Activated naive CD4-positive, alpha-beta T cell (primary cell): ENCODE measurements at places on chromosomes 7 and 10.

GRCh38 chr7:116170180-116170579 is 40.2 kb upstream of the TES start:
- DNase-seq, result no peak

GRCh38 chr10:59719374-59719773 is 9.7 kb upstream of the SLC16A9 start:
- DNase-seq, result no peak

DNA sequence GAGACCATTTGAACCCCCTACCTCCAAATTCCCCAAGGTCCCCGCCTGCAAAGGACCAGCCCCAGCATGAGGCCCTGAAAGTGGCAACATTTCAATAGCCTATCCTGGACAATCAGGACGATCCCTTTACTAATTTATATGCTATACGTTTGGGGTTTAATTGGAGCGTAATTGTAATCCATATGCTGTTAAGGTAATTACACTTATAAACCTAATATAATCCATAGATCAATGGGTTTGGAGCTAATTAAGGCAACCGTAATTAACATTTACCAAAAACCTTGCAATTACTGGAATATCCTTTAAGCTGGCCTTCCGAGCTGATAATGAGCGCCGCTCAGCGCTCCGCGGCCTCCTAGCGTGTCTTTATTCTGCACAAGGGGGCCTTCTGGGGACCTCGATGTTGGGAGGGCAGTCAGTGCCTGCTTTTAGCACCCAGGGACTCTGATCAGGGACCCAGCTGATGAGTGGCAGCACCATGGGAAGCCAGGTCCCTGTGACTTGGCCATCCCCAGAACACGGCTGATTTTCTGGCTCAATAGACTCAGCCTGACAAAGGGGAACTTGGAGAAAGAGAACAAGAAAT is 91.2 kb downstream of the LHPP start:
- no peak for DNase-seq

DNA sequence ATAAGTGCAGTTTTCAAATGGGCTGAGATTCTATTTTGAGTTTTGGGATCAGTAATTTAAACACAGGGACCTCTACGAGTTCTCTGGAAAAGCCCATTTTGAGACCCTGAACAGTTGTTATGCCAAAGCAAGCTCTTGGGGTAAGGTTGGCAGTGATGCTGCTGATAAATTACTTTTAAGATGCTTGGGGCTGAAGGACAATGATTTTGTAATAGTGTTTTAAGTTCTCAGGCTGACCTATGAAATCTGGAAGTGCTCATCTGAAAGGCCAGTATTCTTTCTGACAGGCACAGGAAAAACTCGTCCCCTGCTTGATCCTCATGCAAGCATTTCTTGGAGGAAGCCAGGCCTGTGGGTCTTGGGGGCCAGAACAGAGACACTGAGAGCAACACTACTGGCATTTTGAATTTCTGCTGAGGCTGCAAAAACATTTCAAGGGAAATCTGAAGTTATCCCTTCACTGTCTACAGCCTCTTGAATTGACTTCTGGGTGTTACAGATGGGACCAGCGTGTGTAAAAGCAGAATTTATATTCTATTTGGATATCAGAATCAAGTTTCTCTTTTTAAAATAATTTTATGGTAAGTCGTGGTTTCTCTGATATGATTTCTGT is 79.7 kb downstream of the AUTS2 start:
- DNase-seq, result no peak

GRCh38 chr7:146290746-146291145 is 174.1 kb downstream of the CNTNAP2 start:
- no peak for DNase-seq

DNA sequence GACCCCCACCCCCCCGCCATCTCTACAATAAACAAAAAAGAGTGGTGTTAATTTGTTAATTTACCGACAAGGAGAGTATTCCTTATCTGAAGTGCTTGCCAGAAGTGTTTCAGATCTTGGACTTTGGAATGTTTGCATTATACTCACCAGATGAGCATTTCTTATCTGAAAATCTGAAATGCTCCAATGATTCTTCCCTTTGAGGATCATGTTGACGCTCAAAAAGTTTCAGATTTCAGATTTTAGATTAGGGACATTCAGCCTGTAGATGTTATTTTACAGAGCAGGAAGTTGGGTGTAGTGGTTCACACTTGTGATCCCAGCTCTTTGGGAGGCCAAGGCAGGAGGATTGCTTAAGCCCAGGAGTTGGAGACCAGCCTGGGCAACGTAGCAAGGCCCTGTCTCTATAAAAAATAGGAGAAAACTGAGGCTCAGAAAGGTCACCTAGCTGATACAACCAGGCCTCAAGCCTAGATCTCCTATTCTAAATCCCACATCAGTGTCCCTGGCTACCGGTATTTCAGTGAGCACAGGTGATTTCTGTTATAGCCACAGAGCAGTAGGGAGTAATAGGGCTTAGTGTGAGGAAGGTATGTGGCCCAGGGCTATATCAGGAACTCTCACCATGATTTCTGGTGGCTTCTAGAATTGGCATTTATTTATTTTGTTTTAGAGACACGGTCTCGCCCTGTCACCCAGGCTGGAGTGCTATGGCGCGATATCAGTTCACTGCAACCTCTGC is 35.4 kb downstream of the TMEM120A start:
- no peak for DNase-seq

GRCh38 chr7:134495546-134495945 is 31.8 kb upstream of the AKR1B10 start:
- no peak for DNase-seq

- no peak for DNase-seq
Measured at GRCh38 chr10:58264780-58265179, 2.9 kb downstream of the IPMK start.

- peak; percentile 63 for DNase-seq
Measured at GRCh38 chr10:22321156-22321923, 441 bp downstream of the BMI1 start.

DNA sequence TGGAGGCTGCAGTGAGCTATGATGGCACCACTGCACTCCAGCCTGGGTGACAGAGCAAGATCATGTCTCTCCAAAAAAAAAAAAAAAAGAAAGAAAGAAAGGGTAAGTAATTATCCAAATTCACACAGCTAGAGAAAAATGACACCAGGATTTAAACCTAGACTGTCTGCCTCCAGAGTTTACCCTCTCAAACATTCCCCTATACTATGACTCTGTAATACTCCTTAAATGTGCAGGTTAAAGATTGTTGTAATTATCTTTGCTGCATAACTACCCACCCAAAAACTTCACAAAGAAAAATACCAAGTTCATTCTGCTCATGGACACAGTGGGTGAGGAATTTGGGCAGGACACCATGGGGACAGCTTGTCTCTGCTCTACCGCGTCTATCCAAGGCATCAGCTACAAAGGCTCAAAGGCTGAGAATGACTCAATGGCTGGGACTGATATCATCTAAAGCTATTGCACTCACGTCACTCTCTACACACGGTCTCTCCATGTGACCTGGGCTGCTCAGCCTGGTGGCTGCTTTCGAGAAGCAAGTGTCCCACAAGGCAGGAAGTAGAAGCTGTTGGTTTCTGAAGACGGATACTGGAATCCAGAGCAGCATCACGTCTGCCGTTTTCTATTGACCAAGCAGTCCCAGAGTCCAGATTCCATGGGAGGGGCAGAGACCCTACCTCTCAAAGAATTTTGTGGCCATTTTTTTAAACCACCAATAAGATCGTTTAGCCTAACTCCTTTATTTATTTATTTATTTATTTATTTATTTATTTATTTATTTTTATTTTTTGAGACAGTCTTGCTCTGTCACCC is 185.7 kb upstream of the AUTS2 start:
- DNase-seq, result no peak

DNA sequence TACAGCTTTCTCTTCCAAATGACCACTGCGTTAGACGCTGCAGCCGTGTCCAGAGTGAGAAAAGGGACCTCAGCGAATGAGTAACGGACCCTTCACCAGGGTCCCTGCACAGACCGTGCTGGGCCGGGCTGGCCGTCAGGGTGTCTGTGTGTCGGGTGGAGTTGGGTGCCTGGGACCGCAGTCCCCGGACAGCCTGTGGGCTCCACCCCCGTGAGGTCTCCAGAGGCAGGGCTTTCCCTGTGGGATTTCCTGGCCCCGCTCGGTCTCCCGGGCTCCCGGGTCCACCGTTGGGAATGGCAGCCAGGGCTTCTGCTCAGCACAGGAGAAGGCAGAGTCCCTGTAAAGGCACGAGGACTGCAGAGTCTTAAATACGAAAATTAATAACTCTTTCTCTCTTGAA is 509.7 kb downstream of the TCERG1L start:
- no peak for DNase-seq

- no peak for DNase-seq
Measured at GRCh38 chr10:78166261-78166660, 132.6 kb downstream of the RPS24 start.

- DNase-seq, result no peak
Measured at GRCh38 chr10:78974617-78975317, 94.0 kb upstream of the ZMIZ1 start.

DNA sequence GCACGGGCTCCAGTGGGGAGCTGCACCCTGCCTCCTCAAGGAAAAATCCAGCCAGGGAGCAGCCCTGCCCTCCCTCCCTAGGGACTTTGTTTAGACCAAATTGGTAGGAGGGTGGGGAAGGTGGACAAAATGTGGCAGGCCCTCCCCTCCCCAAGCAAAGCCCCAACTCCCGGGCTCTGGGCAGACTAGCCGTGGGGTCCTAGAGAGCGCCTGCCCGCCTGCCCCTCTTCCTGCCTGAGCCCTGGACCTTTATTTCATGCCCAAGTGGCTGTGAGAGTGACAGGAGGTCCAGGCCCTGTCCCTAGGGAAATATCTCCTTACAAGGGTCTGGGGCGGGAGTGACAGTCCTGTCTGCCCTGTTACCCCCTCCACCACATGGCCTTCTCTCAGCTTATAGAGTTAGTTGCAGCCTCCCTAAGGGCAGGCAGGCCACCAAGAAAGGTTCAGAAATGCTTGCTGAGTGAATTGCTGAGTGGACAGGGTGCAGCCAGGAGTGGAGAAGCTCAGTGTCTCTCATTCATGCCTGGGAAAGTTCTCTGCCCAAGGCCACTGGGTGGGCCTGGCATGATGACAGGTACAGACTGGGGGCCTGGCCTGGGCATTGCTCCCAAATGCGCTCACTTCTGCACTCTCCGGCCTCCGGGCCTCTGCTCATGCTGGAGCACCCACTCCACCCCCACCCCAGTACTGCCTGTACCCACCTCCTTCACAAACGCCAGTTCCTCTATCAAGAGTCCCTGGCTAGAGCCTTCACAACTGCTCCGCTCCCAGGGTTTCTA is 25.2 kb downstream of the DNAJB12 start:
- DNase-seq, result no peak

DNA sequence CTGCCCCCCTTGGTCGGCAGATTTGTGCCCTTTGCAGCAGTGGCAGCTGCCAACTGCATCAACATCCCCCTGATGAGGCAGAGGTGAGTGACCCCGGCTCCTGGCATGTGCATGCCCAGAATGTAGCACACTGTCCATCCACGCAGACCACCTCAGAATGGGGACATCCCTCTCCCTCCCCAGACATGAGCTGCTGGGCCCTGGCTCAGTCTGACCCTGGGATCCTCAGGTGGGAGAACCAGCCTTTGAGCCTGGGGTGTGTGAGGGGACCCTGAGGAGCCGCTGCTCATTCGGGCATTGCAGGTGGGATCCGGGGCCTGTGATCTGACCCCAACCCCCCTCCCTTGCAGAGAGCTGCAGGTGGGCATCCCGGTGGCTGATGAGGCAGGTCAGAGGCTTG is 5.7 kb downstream of the SFXN3 start:
- DNase-seq, result no peak

GRCh38 chr10:12489357-12489756 is 140.0 kb downstream of the CAMK1D start:
- no peak for DNase-seq

DNA sequence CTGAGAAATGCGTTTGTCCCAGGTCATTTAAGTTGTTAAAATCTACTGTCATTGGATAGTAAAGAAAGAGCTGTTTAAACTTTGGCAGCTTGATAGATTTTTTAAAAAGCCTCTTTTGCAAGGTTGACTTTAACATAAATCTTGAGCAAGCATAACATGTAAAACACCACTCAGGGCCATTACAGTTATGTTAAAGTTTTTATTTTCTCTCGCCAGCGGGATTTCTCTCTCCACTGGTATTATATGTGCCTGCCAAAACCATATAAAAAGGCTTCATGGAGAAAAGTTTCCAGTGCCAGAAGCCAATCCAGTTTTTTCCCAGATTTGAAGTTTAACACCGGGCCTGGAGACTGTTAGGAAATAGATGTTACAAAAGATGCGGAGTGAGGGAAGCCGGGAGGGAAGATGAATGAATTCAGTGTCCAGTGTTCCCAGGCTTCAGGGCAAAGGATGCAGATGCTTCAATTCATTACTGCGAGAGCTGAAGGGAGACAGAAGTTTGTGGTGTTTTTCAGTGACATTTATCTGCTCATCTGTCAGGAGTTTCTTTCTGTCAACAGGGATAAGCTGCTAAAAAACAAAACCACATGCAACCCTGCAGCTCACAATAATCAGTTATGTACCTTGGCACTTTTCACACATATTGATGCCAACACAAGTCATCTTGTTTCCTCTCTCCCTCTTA is 155.5 kb downstream of the SPAG6 start:
- no peak for DNase-seq

DNA sequence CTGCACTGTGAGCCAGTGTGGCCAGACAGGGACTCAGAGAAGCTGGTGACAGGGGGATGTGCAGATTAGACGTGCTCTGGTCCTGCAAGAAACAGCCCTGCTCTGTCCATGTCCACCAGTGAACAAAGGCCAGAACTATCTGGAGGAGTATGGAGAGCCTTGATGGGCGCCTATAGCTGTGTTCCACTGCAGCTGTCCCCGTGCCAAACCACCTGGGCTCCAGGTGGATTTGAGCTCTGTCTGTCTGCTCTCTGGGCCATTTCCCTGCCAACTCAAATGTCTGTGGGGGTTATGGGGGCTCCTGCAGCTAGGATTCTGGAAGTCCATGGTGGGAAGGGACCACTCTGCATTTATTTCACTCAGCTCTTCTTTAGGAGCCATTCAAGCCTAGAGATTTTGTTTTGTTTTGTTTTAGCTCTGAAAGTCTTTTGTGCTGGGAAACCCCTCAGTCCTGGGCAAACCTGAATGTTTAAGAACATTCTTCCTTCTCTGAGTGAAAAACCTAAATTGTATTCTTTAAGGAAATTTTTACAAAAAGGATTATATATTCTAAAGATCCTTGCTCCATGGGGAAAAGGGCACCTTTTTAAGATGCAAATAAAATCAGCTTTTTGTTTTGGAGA is 1039.5 kb upstream of the SORCS1 start:
- DNase-seq, result no peak

GRCh38 chr7:18834577-18834976 is 282.9 kb downstream of the TWIST1 start:
- DNase-seq, result no peak

GRCh38 chr7:157498657-157499056 is 161.9 kb downstream of the DNAJB6 start:
- no peak for DNase-seq

GRCh38 chr7:15584575-15584974 is 22.8 kb upstream of the AGMO start:
- DNase-seq, result no peak

DNA sequence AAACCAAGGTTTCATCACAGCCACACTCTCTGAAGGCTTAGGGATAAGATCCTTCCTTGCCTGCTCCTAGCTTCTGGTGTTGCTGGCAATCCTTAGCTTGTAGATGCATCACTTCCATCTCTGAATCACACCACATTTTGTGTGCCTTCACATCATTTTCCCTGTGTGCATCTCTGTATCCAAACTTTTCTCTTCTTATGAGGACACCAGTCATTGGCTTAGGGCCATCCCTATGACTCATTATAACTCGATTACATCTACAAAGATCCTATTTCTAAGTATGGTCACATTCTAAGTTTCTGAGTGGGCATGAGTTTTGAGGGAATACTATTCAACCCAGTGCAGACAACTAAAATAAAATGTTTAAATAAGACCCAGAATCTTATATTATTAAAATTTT is 121.7 kb downstream of the C7orf25 start:
- DNase-seq, result no peak
